ENCODE measurements at places on chromosomes 4 and X.

- no peak for DNase-seq
These were observed 41.3 kb downstream of the CC2D2A start for GRCh38 chr4:15510961-15511360.

DNA sequence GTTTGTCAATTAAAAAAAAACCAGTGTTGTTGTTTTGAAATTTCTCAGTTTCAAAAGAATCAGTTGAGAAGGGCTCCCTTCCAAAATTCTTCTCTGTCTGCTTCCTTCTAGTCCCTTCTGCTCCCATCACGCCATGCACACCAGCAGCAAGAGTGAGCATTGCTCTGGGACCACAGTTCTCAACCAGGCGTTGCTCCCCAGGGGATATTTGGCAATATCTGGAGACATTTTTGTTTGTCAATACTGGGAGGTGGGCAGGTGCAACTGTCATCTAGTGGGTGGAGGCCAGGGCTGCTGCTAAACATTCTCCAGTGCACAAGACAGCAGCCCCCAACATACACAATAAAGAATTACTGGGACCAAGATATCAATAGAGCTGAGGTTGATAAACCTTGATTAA, 74.8 kb upstream of the EGFL6 start:
- DNase-seq = no peak

GRCh38 chr4:81639248-81639647, 167.5 kb upstream of the RASGEF1B start:
- DNase-seq = no peak

GRCh38 chrX:106404512-106404911, 207.3 kb upstream of the RADX start:
- no peak for DNase-seq

DNA sequence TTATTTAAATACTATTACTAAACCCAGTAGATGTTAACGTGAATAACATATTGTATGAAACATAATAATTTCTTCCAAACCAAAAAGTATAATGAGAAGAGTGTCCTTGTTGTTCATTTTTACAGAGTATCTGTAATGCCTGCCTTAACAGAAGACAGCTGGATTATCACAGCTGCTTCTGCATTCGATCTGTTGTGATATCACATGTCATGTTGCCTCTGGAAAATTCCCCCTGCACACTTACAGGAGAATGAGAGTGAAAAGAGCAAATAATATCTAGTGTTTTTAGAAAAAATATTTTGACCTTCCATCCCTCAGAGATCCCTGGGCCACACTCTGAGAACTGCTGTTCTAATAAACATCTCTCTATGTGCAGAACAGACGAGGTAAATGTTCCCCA, 240.1 kb upstream of the NOCT start:
- DNase-seq = no peak

GRCh38 chr4:98599617-98600205, 58.7 kb downstream of the TSPAN5 start:
- no peak for DNase-seq

DNA sequence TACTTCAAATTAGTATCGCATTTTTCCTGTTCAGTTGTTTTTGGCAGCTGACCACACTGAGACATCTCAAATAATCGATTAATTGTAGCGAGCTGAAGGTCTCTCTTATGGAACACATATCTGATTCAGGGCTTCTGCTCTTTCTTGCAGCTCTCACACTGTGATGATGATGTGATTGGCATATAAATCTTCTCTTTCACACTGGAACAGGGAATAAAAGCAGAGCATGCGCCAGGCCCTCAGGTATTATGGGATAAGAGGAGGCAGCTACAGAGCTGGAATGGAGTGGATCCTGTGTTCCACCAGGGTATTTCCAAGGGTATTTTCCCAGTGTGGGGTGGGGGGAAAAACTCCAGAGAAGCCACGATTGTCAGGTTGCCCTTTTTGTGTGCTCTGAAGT, 265.4 kb upstream of the CASK start:
- no peak for DNase-seq

Data from AG08395 (cell line).